Glomerular endothelial cell (primary cell): ENCODE measurements at places on chromosomes 5 and 9.

- DNase-seq: no peak
Observed at GRCh38 chr9:87642330-87643106, 83.4 kb upstream of the CTSL start.

DNA sequence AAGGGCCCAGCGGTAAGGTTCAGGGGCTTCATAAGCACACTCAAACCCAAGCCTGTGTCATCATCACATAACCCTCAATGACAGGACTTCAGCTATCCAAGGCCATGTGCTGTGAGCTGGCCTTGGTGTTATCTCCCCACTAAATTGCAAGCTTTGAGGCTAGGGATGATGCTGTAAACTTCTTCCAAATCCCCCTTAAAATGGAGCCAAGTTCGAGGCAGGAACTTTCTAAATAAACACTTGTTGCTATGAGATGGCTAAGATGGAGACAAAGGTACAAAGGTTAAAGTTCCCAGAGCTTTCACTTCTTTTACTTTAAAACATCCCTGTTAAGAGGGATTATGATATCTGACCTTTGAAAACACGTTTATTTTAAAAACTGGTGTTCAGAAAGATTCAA, 123.6 kb downstream of the MYO10 start:
- DNase-seq: no peak

GRCh38 chr9:35510754-35511428, 21.0 kb downstream of the RUSC2 start:
- DNase-seq: no peak

- DNase-seq: no peak
Observed at GRCh38 chr5:84688566-84688965, 303.9 kb upstream of the EDIL3 start.

DNA sequence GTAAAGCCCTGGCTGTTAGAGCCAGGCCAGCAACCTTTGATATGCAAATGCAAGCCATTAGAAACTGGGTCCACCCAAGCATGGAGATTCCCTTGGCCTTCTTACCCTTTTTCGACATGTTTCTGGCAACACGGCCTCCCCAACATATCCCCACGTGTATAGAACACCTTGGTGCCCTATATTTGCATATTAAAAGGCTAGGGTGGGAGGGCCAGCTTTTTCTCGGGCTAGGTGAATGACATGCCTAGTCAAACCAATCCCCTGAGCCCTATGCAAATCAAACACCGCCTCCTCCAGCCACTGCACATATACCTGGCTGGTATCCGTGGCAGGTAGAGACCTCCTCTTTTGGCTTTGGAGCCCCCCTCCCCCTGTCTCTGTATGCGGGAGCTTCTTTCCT, 55.6 kb upstream of the ZFR start:
- no peak for DNase-seq

DNA sequence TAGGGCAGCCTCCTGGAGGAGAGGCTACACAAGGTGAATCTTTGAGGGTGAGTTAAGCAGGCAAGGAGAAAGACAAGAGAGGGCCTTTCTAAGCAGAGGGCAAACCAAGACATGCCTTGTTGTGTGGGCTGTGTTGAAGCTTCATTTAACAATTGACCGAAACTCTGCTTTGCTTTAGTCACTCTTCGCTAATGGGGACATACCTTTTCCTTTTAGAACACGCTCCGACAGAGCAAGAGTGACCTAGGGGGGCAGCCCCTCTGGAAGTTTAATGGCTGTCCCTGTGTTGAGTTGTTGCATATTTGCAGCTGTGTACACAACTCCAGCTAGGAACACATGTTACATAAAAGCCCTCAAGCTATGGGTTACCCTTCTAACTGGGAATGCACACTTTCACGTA, 218.1 kb upstream of the WWC1 start:
- no peak for DNase-seq

DNA sequence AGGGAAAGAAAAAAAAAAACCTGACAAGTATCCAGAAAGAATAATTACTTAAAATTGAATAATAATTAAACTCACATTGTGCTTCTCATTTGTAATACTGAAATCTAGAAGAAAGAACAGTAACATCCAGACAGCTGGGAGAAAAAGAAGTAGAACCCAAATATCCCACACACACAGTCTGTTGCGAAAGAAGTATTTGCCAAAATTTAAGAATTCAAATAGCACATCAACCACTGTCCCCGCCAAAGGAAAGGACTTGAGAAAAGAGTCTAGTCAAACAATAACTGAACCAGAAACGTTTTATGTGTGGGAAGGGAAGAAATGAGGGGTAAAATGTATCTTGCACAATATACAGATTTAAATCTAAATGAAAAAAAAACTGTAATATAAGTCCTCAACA, 202.8 kb downstream of the MLLT3 start:
- no peak for DNase-seq

GRCh38 chr5:55609413-55609812, 74.6 kb upstream of the PLPP1 start:
- DNase-seq: no peak

DNA sequence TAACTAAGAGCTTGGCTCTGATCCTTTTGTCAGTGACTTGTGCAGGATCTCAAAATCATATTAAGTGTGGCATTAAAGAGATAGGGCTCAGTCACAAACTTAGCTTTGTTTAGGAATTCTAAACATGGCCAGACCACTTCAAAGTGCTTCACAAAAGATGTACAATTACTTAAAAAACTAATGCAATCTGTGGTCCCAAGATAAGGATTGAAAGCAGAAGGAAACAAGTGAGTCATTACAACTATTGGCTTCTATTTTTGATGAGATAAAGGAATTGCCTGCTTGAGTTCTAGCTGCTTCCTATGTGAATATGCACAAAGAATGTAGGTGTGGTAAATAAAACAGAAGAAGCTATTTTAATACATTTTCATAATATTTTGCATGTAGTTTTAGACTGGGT, 44.9 kb upstream of the SLC12A2 start:
- peak; percentile 84 for DNase-seq

- no peak for DNase-seq
Observed at GRCh38 chr9:123629531-123629930, 273.5 kb downstream of the CRB2 start.

- no peak for DNase-seq
Observed at GRCh38 chr5:122612901-122613300, 162.0 kb upstream of the SNX2 start.

DNA sequence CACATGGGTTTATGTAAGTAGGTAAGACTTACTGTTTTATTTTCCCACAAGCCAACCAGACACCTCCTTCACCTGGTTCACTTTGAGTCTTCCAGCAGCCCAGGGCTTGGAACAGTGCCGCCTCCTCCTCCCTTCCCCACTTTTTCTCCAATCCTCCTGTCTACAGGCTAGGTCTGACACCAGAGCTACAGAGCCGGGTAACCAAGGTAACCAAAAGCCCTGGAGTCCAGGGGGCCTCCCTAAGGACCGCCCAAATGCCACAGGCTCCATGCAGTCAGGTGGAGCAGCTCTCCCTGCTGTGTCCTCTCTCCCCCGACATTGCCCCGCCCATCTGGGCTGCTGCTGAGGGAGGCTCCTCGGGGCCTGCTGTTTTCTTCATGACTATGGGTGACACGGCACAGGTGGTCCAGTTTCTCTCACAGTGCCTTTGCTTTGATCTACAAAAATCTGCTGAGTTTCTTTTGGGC, 138.0 kb upstream of the EFNA5 start:
- DNase-seq: no peak

DNA sequence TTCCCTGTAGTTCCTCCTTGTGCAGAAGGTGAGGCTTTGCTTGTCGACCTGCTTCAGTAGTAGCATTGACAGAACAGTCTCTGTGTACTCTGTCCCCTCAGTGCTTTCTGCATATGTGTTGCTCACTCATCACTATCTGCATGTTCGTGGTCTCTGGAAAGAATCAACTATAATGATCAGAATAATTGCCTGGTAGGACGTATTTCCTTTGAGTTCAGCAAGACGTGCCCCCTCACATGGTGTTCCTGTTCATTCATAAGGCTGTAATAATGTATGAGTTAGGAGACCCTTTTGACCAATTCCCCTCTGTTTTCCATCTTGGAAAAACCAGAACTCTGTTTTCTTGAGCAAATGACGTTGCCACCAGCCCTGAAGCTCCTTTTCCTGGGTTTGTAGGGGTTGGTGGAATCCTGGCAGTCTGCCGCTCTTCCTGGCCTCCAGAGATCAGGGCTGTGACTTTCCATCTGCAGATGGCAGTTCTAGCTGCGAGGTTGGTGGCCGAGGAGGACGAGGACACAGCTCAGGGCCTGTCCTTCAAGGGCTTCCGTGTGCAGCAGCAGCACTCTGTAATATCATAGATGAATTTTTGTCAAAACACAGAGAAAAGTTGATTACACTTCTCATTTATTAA, 61.9 kb downstream of the EXOSC2 start:
- no peak for DNase-seq

- DNase-seq: no peak
Observed at GRCh38 chr5:178372142-178372571, 139.6 kb upstream of the PHYKPL start.

DNA sequence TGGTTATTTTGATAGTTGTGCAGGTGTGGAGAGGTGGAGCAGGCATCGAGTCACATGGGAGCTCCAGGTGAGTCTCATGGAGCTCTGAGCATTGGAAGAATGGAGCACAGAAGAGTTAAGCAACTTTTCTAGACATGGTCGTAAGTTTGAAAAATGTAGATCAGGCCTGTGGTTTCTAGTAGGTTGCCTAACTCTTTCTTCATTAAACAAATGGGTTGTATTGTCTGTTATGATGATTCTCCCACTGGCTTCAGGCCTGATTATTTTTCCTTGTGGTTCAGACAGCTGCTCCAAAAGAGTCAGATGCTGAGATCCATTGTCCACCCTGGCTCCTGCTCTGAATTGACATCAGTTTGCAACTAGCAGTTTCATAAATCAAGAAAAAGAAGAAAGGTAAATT, 80.3 kb upstream of the RPS23 start:
- DNase-seq: no peak

GRCh38 chr5:56973473-56973872, 21.6 kb upstream of the MIER3 start:
- no peak for DNase-seq

DNA sequence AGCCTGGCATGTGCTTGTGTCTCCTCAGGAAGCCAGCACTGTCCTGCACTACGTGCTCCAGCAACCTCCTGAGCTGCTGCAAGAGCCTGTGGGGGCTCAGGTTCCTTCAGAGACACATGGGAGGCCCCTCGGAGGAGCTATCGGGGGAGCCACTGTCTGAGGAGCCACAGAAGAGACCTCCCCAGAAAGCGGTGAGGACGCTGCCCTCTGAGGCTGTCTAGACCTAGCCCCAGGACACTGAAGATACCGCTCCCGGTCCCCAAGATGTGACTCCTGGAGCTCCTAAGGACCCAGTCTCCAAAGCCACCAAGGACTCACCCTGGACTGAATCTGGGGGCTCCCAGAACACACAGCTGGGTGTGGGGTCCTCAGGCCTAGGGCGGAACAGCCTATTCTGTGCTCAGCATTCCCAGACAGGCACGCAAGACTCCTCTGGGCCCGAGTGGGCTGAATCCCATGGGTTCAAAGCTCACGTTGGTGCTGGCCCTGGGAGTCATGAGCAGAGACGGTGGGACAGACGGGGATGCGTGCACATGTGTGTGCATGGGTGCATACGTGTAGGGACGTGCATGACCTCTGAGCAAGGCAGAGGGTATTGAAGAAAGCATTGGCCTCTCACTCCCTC, 50.0 kb downstream of the HRH2 start:
- no peak for DNase-seq

DNA sequence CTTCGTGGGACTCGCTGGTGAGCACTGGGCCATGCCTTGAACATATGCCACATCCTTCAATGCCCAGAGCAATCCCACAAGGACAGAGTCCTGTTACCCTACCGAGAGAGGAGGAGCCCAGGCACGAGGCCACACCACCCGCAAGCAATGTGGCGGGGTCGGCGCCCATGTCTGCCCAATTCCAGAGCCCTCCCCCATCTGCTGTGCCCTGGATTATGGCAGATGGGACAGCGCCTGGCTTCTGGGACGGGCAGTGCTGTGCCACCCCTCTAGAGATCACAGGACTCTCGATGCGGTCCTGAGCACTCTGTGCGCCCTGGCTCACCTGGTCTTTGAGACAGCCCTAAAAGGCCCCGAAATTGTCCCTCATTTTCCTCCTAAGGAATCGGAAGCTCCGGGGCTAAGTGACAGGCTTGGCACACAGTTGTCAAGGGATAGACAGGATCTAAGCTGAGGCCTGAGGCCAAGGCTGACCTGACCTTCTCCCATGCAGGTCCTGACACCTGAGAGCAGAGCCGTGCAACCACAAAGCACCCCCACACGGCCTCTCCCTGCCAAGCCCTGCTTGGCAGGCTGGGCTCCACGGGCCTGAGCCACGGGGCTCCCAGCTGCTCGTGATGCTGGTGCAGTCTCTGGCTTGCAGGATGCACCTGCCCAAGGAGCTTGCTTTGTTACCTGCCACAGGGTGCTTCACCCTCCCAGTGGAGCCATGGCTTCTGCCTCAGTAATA, 48.8 kb downstream of the PRRT1B start:
- no peak for DNase-seq

DNA sequence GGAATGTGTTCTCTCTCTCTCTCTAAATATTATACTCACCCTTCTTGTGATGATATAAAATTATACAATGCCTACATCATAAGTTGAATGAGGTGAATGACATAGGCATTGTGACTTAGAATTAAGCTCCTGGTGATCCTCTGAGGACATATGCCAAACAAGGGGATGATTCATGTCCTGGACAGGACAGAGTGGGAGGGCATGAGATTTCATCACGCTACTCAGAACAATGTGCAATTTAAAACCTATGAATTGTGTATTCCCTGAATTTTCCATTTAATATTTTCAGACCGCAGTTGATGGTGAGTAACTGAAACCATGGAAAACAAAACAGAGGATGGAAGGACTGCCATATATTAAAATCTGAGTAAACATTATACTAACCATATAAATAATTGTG, 782.2 kb upstream of the NUDT12 start:
- peak; percentile 10 for DNase-seq

- no peak for DNase-seq
Observed at GRCh38 chr5:93578813-93579691, 2.0 kb downstream of the NR2F1-AS1 start.

- DNase-seq: no peak
Observed at GRCh38 chr9:73260506-73260905, 108.8 kb downstream of the ANXA1 start.

- no peak for DNase-seq
Observed at GRCh38 chr9:29290516-29290915, 1717.2 kb upstream of the C9orf72 start.

DNA sequence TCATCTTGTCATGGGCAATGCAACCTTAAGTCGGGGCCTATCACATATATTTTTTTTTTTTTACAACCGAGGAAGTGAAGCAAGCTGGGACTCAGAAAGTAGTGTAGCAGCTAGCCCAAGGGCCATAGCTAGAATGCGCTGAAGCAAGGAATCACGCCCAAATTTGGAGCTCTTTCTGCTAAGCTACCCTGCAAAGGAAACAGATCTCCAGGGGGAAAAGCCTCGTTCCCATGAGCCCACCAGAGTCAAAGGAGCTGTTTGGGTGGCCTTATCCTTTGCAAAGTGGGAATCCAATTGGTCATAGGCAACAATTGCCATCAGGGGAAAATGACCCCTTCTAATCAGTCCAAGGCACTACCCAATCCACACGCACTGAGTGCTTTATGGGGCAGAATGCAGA, 390.4 kb downstream of the EBF1 start:
- DNase-seq: no peak

GRCh38 chr5:172281346-172281745, 2.2 kb downstream of the UBTD2 start:
- DNase-seq: no peak

GRCh38 chr5:150500328-150500841, 7.5 kb upstream of the NDST1 start:
- no peak for DNase-seq

- no peak for DNase-seq
Observed at GRCh38 chr9:137293094-137293481, 9.0 kb downstream of the NRARP start.

- DNase-seq: no peak
Observed at GRCh38 chr9:107782789-107783188, 293.2 kb upstream of the KLF4 start.

GRCh38 chr5:45105491-45105994, 296.8 kb downstream of the MRPS30 start:
- DNase-seq: no peak
